Mesangial cell (primary cell): ENCODE measurements at places on chromosomes 3 and 15. TPM values are rescaled to one million over a fixed set of nuclear protein-coding genes. Genes with fewer than 3 reads are reported as not detected.

Gene OIP5
- total RNA-seq = 1.8 and 27.9 TPM in 2 replicates

Gene NECTIN3
- total RNA-seq = 19.0 and 29.5 TPM in 2 replicates

Gene CMTM8
- 7.3 and 8.9 TPM in 2 replicates for total RNA-seq

Gene ANKDD1A
- total RNA-seq = 0.65 and 0.76 TPM in 2 replicates

Gene RARB
- total RNA-seq = 2.8 and 10.1 TPM in 2 replicates
